NCI-H1694 treated with DMSO at 0.1 percent for 48 hours (cell line): ENCODE measurements at places on chromosomes 7 and 10.
A peak's percentile ranks its signal among the peaks of the same experiment; 100 is the strongest.

- no peak for DNase-seq
Measured at GRCh38 chr7:3194501-3195141, 106.4 kb upstream of the SDK1 start.

DNA sequence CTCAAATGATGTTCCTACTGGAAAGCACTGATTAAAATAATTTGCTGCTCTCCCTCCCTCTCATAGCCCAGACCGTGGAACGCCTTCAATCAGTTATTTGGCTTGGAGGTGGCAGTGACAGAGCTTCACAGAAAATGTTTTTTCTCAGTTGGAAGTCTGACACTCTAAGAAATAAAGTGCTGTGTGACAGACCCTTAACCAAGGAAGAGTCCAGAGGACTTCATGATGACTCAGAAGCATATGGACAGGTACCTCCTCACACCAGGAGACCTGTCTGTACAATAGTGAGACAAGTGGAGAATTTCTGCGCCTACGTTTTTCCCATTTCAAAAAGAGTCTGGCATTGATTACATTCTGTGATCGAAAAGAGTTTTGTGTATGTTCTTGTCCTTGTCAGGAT lies 295.5 kb downstream of the DOCK4 start:
- no peak for DNase-seq

DNA sequence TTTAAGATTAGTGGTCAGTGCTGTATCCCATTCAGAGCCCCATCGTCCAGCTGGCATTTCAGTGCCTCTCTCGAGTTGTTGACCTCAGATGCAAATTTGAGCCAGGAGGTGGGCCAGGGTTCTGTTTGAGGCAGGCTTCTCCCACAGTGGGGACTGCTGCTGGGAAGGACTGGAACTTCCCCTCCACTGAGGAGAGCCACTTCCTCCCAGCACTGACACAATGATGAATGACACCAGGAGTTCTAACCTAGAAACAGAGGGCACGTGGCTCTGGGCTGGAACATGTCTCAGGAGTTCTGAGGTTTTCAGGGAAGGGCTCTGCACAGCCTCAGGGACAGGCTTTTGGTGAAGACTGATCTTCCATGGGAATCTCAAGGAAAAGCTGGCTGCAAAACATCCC lies 18.3 kb upstream of the BTBD16 start:
- no peak for DNase-seq

DNA sequence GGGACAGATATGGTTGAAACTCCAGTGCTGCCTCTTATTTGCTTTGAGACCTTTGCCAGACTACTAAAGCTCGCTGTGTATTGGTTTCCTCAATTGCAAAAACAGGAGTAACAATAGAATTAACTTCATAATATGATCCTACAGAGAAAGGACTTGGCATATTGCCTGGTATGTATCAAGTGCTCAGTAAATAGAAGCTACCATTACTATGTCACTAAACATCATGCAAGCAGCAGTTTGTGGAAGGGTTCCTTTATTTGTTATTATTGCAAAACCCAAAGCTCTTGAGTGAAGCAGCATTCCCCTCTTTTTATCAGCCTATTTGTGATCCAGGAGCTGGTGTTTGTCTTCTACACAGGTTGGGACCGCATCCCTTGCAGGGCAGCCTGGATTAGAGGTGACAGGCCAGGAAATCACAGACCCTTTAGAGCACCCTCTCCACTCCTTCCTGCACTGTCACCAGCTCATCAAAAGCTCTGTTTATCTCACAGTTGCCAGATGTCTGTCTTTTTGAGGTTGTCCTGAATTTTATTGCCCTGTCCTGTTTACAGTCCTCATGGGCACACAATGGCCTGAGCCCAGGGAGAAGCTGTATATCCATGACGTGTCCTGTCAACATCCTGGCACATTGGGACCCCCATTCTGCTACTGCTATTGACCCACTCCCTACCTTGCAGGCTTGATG lies 121.5 kb downstream of the SNX10 start:
- no peak for DNase-seq

GRCh38 chr7:55021053-55021452 lies 2.2 kb downstream of the EGFR start:
- no peak for DNase-seq

- peak; percentile 36 for DNase-seq
Measured at GRCh38 chr10:102431452-102432124, 786 bp downstream of the CUEDC2 start.

GRCh38 chr7:149196705-149197171 lies 1.4 kb downstream of the ZNF282 start:
- no peak for DNase-seq

DNA sequence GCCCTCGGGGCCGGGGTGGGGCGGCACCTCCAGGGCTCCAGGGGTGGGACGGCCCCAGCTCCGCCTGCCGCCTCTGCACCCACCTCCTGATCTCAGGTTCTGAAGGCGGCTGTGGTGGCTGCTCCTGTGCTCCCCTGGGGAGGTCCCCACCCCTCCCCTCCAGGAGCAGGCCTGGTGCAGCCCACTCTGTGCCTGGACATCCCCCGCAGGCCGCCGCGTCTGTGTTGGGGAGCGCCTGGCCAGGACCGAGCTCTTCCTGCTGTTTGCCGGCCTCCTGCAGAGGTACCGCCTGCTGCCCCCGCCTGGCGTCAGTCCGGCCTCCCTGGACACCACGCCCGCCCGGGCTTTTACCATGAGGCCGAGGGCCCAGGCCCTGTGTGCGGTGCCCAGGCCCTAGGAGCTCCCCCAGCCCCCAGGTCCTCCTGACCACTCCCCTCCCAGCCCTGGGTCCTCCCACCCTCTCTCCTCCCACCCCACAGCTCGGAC lies 5.5 kb downstream of the CYP2W1 start:
- DNase-seq, result no peak

DNA sequence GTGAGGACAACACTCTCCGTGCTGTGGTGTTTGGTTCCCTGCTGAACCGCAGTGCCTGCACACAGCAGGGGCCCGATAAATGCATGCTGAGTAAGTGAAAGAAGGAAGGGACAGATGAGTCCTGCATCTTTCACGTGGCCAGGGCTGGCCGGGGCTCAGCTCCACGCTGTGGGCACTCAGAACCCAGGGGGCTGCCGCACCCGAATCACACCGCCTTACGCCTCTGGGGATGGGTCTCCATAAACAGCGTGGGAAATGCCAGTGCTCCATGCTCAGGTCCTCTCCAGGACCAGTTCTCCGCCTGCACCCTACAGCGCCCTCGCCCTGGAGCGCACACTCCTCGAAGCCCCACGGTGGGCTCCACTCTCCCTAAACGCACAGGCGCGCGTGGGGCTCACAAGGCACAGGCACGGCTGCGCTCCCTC lies 38.1 kb downstream of the RASGEF1A start:
- no peak for DNase-seq

- DNase-seq, result no peak
Measured at GRCh38 chr10:8380833-8381496, 326.5 kb downstream of the GATA3 start.

GRCh38 chr7:139820089-139820488 lies 9.0 kb upstream of the TBXAS1 start:
- no peak for DNase-seq

DNA sequence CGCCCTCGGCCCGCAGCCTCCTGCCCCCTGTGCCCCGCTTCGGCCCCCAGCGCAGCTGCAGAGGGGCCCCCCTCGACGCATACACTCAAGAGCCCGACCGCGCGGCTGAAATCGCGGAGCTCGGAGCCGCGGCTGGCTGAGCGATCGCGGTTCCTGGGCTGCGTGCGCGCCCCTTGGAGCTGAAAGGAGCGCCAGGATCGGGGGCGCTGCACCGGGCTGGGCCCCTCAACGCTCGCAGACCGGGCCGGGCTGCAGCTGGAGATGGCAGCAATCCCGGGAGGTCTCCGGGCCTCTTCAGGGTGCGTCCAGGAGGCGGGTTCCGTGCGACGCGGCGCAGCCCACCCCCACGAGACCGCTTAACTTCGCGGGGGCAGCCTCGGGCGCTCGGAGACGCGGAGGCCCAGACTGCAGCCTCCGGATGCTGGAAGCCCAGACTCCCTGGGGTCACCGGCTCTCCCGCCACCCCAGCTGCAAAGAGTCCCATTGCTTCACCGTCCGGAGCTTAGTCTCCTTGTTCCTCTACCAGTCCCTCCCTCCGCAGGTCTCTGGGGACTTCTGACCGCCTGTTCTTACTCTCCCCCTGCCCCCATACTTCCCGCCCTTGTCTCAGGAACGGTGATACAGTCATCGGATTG lies 73.0 kb upstream of the LRRC4 start:
- no peak for DNase-seq

GRCh38 chr10:119680050-119680449 lies 28.9 kb downstream of the BAG3 start:
- no peak for DNase-seq

GRCh38 chr7:139582130-139582650 lies 58.7 kb downstream of the CLEC2L start:
- no peak for DNase-seq

GRCh38 chr7:157282141-157282801 lies 54.5 kb upstream of the DNAJB6 start:
- no peak for DNase-seq

- no peak for DNase-seq
Measured at GRCh38 chr7:70634610-70635068, 497.3 kb upstream of the GALNT17 start.

GRCh38 chr7:29642494-29643155 lies 79.0 kb downstream of the PRR15 start:
- DNase-seq, result no peak

GRCh38 chr7:30214651-30215137 lies 69.7 kb upstream of the ZNRF2 start:
- no peak for DNase-seq

DNA sequence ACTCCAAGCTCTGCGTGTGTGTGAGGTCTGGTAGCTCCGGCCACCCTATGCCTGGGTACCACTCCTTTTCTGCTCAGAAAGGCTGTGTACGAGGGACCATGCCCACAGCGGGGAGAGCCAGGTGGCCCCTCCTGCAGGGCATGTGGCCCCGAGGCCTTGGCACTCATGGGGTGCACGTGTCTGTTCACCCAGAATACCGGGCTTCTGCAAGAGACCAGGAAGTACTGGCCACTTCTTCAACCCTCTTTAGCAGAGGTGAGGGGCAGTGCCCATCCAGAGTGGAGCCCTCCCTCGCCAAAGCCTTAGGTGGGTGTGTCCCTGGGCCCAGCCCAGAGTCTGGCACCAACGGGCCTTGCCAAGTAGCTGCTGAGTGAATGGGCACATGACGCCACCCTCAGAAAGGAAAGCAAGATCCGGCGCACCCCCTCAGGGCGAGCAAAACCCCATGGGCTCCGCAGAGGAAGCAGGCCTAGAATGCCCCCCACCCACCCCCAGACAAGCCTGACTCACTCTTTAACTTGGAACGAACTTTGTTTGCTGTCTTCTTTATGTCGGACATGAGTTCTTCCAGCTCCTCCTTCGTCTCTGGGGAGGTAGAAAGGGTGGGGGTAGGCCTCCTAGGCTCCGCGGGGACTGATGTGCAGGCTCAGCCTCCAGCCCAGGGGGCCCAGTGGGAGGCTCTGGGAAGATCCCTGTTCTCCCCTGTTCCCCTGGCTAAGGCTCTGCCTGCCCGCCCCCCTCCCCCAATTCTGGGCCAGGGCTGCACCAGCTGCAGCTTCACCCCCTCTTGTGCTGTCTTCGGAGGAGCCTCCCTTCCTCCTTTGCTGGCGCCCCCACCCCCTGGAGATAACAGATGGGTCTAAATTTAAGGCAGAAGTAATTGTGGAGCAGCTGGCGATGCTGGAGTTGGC lies 14.6 kb downstream of the STX1A start:
- peak; percentile 79 for DNase-seq
